ENCODE measurements at places on chromosomes 2 and 18.
A peak's percentile ranks its signal among the peaks of the same experiment; 100 is the strongest.

- DNase-seq = no peak
Observed at GRCh38 chr18:68979737-68980136, 181.9 kb downstream of the CCDC102B start.

GRCh38 chr2:176079285-176079830, 4.4 kb downstream of the EVX2 start:
- DNase-seq = no peak

- DNase-seq = no peak
Observed at GRCh38 chr18:79749251-79750191, 48.2 kb upstream of the KCNG2 start.

DNA sequence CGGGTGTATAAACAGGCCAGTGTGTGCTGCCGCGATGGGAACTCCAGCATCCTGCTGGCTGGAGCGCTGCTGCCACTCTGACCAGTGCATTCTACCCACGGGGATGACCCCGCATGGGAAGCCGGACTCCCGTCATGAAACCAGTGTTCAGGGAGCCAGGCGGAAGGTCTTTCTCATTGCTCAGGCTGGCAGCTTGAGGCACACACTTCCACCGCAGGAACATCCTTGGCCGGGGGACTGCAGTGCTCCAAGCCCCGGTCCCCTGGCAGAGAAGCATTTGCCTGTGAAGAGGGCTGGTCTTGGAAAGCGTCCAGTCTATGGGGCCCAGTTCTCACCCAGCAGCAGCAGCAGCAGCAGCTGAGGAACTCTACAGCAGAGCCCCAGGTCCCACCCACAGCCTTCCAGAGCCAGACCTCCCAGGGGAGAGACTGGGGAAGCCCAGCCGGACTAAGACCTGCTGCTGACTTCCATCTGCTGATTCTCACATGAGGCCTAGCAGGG, 235.9 kb downstream of the KLHL29 start:
- peak; percentile 20 for DNase-seq

GRCh38 chr18:72201032-72201431, 343.1 kb downstream of the CBLN2 start:
- no peak for DNase-seq

DNA sequence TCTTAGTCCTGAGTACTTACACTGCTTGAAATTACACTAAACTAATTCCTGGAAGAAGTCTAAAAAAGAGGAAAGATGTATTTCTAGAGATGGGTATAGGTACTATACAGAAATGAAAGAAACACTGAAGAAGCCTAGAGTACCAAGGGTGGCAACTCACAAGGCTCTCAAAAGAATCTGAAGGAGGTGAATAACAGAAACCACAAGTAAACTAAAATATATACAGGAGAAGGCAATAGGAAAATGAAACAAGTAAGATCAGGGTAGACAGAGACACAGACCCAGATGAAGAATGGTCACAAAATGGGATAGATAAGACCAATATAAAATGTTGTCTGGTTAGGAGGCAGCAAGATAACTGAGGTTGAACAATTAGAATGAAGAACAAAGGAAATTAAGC, 59.9 kb downstream of the USP37 start:
- DNase-seq = no peak

GRCh38 chr2:113891265-113891959, 1.5 kb downstream of the ACTR3 start:
- no peak for DNase-seq

GRCh38 chr2:4340536-4340935, 637.2 kb downstream of the DCDC2C start:
- no peak for DNase-seq

DNA sequence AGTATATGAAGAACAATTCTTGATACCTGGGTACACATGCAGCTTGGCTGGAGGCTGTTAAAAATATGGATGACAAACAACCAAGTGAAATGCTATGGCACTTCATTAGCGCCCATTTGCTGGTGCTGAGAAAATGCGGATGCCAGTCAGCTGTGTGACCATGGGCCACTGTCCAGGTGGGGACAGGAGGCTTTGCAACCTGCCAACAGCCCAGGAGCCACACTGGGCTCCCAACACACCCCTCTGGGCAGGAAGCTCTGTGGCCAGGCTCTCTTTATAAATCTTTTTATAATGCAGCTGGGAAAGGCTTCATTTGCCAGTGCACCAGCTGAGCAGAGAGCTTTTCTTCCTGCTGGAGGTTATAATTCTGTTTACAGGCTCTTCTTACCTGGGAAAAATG, 19.9 kb downstream of the RNF144A start:
- no peak for DNase-seq

DNA sequence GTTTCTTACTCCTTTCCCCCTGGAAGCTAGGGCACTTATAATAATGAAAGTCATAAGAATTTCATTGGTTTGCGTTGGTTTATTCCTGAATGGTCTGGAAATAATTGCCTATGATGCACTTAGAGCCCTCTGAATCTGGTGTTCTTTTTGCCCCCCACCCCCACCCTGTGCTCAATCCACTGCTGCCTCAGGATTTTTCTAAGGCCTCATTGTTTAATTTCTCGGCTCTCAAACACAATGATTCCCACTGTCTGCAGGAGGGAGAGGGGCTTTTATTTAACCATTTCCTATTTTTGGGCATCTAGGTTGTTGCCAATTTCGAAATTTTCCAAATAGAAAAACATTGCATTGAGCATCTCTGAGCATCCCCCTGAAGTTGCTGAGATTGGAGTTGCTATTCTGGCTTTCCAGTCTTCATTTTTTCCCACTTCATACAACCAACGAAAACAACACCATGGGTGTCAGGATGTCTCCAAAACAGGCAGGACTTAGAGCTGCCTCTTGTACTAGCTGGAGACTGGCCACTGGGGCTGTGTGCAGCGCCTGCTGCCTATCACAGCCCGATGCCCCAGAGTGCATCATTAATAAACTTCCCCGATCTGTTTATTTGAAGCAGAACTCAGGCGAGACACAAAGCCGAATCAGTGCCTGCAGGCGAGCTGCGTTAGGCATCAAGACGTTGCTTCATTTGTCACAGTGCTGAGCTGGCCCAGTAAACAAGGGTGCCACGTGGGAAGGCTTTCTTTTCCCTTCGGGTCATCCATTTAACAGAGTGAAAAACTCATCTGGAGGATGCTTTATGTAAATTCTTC, 1.8 kb upstream of the PCARE start:
- DNase-seq = no peak

- no peak for DNase-seq
Observed at GRCh38 chr2:128464456-128464855, 145.8 kb upstream of the HS6ST1 start.

DNA sequence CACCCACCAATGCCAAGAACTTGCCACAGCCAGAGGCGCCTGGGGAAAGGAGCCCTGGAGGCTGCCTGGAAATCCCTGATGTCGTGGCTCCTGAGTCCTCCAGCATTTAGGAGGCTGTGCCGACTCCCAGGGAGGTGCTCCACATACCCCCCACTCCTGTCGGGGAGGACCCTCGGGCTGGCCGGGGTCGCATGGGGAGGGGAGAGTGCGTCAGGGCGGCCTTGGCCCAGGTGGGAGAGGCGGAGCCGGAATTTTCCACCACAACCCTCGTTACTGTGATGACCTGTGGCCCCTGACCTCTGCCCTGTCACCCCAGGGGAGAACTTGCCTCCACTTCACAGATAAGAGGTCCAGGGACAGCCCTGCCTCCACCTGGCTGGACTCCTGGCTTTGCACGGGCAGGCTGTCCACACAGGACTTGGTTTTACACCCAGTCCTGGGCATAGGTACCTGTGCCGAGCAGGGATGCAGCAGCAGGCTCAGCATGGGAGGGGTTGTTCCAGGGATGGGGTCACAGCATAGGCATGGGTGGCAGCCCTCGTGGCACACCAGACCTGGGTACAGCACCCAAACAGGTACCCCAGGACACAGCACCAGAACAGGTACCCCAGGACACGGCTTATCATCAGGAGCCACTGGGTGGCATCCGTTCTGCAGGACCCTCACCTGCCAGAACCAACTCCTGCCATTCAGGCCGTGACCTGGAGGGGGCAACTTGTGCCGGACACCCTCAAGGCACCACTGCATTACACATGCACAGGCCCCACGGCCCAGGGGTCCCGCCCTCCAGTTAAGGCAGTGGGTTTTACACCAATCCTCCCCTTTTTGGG, 12.3 kb upstream of the AGXT start:
- no peak for DNase-seq

DNA sequence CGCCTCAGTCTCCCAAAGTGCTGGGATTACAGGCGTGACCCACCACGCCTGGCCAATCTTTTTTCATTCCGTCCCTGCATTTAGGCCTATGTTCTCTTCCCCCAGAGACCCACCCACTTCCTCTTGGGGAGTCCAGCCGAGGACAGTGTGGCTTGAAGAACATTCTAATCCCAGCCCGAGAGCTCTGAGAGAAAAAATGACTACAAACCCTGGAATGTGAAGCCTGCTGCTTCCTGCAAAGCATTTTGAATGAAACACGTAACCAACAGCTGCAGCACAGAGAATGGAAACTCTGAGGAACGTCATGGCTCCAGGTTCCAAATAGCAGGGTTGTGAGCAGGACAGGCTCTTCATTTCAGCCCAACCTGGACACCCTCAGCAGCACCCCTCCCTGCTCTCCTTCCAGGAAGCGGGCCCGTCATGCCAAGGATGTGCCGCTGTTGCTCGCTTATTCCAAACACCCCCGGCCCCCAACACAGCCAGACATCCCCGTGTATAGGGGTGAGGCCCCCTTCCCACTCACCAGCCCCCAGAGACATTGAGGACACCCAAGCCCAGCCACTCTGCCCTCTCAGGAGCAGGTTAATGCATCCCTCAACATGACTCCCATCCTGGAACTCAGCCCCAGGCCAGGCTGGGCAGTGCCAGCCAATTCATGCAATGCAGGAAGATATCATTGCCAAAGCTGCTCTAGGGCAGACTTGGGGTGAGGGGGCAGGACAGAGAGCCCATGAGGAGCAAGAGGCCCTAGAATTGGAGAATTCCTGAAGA, 139.8 kb downstream of the ZFP36L2 start:
- DNase-seq = peak; percentile 99

DNA sequence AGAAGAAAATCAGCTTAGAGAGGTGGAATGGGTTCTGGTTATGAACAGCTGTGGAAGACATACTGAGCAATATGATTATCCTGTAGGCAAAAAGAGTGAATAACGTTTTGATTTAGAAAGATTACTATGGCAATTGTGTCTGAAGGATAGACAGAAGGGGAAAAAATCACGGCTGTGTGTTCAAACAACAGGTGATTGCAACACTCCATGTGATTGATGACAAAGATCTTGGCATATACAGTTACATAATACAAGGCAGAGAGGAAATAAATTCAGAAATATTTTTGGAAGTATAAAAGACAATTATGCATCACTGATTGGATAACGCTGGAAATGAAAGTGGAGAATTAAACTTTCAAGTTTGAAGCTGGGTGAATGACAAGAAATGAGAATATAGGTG, 58.5 kb upstream of the KCNJ3 start:
- no peak for DNase-seq

DNA sequence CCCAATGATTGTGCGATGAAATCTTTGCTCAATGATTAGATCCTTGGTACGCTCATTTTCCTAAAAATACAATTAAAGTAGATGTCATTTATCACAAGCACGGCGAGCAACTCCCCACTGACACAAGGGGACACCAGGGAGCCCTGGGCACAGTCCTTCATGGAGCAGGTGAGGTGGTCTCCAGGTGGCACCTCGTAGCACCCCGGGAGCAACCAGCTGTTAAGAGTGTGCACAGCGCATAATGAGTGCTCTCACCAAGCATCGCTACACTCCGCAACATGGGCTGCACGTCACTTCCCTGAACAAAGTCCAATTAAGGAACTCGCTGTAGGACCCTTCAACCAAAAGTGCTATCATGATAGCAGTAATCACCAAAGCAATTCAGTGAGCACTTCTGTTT, 59.8 kb downstream of the ANO7 start:
- no peak for DNase-seq

- no peak for DNase-seq
Observed at GRCh38 chr2:10345813-10346212, 43.1 kb downstream of the HPCAL1 start.

- no peak for DNase-seq
Observed at GRCh38 chr2:132790207-132790785, 120.3 kb upstream of the LYPD1 start.

GRCh38 chr2:33765122-33765521, 166.0 kb upstream of the FAM98A start:
- no peak for DNase-seq

DNA sequence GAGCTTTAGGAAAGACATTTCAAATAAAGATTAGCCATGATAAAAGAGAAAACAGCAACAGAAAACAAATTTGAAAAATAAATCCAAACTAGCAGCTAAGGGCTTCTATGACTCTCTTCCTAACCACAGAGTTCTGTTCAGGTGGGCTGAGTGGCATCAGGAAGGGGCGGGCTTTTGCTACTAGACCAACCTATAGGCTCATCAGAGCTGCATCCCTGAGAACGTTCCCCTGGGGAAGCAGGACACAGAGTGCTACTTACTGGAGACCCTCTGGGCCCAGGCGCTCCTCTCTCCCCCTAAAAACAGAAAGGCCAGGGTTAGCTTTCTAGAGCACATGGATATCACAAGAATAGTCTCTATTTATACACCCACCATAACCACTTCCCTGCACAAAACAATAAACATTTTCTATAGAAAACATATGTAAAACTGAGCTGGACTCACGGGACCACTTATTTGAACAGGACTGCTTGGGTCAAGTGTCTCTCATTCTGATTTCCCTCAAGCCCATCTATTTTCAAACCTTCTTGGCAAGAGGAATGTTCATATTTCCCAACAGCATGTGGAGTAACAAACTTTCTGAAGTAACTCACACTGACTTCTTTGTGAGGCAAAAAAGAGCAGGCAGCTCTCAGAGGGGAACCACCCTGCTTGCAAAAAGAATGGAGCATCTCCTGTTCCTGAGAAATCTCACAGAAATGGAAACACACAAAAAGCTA, 78.9 kb upstream of the LMAN1 start:
- DNase-seq = no peak

DNA sequence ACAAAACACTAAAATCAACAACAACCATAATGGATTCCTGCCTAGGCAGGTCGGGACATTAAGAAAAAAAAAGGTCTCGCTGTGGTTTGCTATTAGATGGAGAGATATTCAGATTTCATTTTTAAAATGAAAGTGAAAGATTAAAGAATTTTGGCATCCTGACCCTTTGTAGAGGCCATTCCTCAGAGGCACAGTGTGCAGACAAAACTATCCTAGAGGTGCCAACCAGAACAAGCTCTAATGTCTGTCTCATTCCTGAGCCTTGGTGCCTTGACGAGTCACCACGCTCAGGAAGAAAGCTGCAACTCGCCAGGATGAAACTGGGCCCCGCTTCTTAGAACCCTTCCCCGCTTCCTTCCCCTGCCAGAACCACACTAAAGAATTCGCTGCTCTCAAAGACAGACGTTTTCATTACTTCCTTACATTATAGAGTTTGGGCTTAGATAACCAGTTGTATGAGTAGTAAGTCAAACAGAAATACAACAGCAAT, 156.0 kb downstream of the TGIF1 start:
- DNase-seq = peak; percentile 80

GRCh38 chr2:142531377-142531776, 346.1 kb upstream of the KYNU start:
- DNase-seq = no peak

DNA sequence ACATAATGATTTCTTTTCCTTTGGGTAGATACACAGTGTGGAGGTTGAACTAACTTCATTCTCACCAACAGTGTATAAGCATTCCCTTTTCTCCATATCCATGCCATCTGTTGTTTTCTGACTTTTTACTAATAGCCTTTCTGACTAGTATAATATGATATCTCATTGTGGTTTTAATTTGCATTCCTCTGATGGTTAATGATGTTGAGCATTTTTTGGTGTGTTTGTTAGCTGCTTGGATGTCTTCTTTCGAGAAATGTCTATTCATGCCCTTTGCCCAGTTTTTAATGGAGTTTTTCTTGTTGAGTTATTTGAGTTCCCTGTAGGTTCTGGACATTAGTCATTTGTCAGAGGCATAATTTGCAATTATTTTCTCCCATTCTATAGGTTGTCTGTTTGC, 59.8 kb downstream of the MARCHF4 start:
- DNase-seq = peak; percentile 69
